ENCODE measurements at places on chromosomes 13 and 19.

DNA sequence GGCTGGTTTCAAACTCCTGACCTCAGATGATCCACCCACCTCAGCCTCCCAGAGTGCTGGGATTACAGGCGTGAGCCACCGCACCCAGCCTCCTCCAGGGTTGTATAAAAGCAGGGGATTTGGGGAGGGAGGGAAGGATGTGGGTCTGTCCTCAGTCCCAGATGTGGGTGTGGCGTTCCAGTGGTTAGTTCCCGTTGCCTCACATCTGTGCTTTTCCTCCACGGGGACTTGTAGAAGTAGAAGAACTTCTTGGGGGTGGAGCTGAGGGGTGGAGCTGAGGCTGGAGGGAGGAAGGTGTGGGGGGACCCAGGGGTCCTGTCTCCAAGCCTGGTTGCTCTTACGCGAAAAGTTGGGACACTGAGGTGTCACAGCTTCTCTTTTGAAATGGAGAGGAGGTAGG, 514 bp upstream of the MCEMP1 start:
- no peak for DNase-seq

DNA sequence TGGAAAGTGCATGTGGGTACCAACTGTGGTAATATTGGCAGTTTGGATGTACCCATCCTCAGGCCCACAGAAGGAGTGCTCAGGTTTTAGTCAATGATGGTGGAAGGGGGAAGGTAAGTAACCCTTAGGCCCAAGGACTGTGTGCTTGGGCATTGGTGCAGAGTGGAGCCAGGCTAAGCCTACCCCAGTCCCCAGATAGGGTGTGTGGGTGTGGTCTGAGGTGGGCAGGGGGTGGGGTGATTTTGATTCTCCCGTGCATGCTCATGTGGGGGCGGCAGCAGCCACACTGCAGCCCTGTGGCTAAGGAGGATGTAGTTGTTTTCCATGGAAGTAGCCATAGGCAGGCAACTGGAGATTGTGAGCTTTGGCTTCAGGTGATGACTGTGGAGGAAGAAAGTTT, 2197.3 kb downstream of the PCDH9 start:
- DNase-seq, result no peak

DNA sequence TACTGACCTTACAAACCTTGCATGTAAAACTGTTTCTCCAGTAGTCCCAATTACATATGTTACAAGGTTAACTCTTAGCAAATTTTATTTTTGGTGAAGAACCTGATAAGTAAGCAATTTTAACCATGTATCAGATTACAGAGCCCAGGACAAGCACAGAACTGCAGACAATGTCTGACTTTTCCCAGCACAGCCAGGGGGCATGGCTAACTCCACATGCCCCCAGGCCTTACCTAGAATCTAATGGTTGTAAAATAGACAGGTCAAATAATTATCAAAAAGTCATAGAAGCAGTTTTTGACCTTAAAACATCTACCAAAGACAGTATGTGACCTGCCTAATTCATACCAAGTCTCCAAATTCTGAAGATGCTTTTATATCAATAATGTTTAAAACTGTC, 364.1 kb downstream of the FOXO1 start:
- no peak for DNase-seq

DNA sequence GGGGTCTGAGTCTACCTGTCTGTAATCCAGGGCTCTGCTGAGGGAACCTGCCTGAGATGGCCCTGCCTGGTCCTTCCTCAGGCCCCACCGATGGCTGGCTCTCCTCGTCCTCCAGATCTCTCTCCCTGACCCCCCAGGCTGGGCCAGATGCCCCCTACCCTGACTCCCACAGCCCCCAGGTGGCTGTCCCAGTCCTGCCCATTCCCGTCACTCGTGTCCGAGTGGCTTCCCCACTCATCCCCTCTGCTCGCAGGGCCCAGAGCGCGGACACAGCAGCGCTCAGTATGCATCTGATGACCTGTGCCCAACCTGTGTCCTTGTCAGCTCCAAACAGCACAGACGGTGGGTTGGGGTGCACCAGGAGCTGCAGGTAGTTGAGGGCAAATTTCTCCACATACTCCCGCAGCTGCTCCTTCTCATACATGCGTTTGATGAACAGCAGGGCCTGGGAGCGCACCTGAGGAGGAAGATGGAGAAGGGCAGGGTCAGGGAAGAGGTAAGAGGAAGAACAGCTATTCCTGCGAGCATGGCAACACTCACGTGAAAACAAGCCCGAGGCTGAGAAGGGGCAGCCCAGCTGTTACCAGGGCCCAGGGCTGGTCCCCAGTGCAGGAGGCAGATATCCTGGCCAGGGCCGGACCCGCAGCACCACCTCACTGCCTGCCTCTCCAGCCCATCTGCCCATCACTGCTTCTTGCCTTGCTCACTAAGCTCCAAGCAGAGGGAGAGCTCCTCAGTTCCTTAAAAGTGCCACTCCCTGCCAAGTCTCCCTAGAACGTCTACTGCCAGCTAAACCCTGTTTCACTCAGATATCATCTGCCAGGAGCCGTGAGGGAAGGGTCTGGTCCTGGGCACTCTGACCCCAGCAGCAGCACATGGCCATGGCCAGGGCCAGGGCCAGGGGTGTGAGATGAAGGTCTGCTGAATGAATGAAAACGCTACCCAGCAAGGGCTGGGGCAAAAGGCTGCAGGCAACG, 11.1 kb upstream of the RSPH6A start:
- DNase-seq, result no peak

GRCh38 chr19:41616792-41617621, 9.9 kb downstream of the CEACAM4 start:
- DNase-seq, result no peak

GRCh38 chr19:49889687-49890348, 6.9 kb downstream of the IL4I1 start:
- peak; percentile 68 for DNase-seq

GRCh38 chr13:77383097-77383496, 56.2 kb upstream of the MYCBP2 start:
- DNase-seq, result no peak

- no peak for DNase-seq
Measured at GRCh38 chr13:48235341-48236135, 2.5 kb downstream of the ITM2B start.

DNA sequence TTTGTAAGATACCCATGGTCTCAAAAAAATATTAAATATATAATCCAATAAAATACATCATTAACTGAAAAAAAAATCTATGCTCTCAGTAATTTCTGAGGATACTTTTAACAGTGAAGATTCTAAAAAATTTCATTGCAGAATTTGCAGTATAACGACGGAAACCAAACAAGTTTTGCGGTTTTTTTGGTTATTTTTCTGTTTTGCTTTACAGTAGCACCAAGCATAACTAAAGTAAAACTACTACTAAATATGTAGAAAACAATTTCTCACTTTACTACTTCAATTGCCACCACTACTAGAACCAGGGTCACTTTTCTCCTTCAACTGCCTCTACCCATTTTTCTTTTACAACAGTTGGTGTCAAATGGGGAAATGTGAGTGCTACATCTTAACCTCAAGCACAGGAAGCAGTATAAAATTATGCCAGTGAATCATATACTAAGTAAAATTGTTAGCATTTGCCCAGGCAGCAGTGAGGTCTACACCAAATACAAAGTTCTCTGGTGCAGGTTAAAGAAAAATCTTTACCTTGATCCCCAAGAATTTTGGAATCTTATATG, 24.1 kb downstream of the MICU2 start:
- no peak for DNase-seq
